Non-pigmented ciliary epithelial cell (primary cell): ENCODE measurements at places on chromosomes 6 and 20.

DNA sequence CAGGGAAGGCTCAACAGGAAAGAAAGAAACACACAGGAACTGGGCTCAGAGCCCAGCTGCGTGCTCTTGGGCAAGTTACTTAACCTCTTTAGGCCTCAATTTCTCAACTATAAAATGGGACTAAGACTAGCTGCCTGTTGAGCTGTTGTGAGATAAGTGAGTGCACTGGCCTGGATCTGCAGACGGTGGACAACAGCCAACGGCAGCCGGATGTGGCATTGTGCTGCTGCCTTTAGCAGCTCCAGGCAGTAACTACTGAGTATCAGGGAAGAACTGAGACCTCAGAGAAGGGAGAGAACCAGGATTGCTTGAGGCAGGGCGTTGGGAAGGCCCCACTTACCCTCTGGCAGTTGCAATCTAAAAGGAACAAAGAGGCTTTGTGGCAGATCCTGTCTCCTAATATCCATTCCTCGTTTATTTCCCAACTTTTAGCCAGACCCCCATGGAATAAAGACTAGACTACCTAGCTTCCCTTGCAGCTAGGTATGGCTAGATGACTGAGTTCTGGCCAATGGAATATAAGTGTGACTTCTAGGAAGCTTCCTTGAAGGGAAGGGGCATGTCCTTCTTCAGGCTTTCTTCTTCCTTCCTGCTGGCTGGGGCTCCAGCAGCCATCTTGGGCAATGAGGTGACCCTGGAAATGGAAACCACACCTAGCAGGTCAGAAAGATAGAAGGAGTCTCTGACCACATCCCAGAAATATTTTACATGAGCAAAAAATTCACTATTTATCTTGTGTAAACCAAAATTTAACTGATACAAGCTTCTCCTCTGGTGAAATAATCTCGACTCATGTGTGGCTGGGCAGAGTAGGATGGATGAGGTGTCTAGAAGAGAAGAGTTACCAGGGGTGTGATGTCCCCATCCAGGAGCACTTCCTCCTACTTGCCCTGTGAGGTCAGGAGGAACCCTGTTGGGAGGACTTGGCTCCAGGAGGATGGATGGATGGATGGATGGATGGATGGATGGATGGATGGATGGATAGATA is 67.6 kb downstream of the MRPL14 start:
- no peak for DNase-seq

DNA sequence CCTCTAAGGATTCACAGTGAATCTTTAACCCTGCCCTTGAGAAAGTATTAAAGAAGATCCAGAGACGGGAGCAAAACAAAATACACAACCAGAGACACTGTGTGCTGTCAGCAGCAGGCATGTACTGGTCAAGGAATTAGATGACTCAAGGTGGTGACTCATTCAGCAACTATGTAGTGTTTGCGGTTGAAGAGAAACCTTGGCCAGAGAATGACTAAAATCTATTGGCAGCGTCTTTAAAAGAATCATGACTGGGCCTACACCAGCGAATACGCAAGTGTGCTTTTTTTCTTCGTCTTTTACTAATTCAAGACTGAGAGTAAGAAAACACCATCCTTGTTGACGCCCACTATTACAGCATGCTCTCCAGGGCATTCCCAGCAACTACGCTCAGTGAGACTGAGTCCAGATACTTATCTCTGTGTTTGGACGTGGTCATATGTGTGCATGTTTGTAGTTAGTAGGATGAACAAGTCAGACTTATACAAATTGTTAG is 72.4 kb upstream of the BACH2 start:
- peak; percentile 100 for DNase-seq

- no peak for DNase-seq
Measured at GRCh38 chr6:141164042-141164743, 968.5 kb upstream of the GJE1 start.

- no peak for DNase-seq
Measured at GRCh38 chr20:20888936-20889335, 176.5 kb upstream of the RALGAPA2 start.

DNA sequence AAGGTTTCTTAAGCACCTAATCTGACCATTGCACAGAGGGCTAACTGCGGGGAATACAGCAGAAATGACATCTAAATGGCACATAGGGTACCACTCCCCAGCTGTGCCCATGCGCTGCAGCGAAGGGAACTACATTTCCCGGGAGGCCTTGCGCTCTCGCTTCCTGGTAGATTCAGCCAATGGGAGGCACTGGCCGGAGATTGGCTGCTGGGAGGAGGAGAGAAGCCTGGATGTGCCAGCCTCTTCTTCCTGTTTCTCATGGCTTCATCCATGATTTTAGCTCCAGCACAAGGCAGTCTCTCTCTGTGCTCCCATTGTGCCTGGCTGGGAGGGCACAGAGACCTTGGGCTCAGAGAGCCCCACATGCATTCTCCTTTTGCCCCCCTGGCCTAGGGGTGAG is 101.7 kb upstream of the FOXA2 start:
- DNase-seq: peak; percentile 9

GRCh38 chr6:131688286-131688685 is 12.9 kb downstream of the OR2A4 start:
- no peak for DNase-seq
